ENCODE measurements at places on chromosomes 1 and 21.

- peak; percentile 85 for DNase-seq
These were observed 289.7 kb downstream of the HHAT start for GRCh38 chr1:210618369-210618768.

GRCh38 chr1:29471487-29472313 lies 235.4 kb downstream of the PTPRU start:
- no peak for DNase-seq

- no peak for DNase-seq
These were observed 66.8 kb downstream of the SLX9 start for GRCh38 chr21:45006536-45007095.

DNA sequence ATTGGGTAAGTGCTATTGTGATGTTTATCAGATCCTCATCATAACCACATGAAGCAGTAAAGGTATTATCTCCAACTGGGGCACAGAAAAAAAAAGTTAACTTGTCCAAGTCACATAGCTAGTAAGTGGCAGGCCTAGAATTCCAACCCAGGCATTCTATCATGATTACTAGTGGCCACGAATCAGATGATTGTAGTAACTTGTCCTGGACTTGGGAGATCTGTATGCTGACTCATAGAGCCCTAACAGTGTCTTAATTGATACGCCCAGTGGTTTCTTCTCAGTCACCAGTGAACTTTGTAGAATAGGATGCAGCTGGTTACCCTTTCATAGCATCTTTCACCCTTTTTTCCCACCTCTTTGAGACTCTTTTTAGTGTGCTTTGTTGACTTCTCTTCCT lies 91.1 kb upstream of the UBE2U start:
- no peak for DNase-seq

- DNase-seq: no peak
These were observed 77.5 kb downstream of the MAST2 start for GRCh38 chr1:45880930-45881329.

DNA sequence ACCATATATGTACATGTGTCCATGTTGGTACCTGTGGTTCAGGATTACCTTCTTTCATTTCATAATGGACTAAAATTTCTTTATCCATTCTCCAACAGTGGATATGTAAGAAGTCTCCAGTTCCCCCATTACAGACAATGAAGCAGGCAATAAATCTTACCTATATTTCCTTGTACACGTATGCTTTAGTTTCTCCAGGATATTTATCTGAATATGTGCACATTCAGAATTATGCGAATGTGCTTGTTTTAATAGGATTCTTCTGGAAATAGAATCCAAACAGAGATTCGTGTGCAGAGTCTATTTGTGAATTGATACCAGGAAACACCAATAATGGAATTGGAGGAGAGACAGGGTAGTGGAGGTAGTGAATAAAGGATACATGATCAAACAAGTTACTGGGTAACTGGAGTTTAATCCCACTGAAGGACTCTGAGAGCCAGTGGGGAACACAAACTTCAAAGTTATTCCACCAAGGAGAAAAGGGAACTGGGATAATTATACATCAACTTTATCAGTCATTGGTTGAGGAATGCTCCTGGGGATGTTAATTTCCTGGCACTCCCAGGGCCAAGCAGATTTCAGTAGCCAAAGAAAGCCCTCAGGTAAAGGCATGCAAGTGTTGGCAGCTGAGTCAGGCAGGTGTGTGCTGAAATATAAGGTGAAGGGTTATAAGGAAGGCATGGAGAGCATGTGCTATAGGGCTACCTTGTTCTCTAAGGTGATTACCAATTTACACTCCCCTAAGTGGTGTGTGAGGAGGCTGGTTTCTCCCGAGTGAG lies 374.9 kb upstream of the PBX1 start:
- DNase-seq: no peak

DNA sequence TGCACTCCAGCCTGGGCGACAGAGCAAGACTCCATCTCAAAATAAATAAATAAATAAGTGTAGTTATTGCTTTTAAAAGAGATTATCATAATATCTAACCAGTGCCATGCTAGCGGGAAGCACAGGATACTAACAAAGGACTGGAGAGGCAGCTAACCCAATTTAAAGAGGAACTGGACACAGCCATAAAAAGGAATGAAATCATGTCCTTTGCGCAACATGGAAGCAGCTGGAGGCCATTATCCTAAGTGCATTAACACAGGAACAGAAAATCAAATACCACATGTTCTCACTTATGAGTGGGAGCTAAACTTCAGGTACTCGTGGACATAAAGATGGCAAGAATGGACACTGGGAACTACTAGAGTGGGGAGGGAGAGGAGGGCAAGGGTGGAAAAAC lies 54.9 kb downstream of the TM2D1 start:
- DNase-seq: no peak

GRCh38 chr21:38524168-38525153 lies 26.2 kb upstream of the ERG start:
- no peak for DNase-seq

- no peak for DNase-seq
These were observed 177.1 kb upstream of the EDN2 start for GRCh38 chr1:41661428-41662060.

DNA sequence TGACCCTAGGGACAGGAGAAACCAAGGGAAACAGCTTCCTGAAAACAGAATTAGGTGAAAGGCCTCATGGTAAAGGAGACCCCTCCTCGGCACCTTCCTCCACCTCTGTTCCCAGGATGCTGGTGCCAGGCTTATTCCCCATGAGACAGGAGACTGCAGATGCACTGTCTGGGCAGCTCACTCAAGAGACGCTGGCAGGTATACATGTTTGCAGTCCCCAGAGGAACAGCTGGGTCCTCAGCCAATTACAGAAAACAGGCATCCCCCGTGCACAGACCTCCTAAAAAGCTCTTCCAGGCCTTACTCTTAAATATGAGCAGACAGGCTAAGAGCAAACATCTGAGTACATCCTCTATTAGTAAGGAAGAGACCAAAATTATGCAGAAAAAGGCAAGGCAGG lies 6.5 kb downstream of the CCSAP start:
- DNase-seq: peak; percentile 63

DNA sequence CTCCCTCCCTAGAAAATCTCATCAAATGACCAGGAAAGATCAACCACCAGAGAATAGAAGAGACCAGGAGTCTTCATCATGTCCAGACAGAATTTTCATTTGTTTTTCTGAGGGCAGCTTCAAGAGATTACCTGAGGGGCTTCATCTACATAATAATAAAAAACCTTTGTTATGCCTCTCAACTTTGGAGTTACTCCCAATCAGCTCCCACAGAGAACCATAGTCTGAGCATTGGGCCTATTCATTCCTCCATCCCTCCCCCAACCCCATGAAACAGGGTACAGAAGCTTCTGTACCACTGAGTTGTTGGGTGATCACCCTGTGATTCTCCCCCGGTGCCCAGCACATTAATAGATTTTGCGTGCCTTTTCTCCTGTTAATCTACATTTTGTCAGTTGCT lies 53.3 kb upstream of the PRRC2C start:
- no peak for DNase-seq

GRCh38 chr1:3557366-3557765 lies 53.9 kb downstream of the MEGF6 start:
- no peak for DNase-seq

GRCh38 chr1:228339059-228339704 lies 67.5 kb downstream of the TRIM11 start:
- no peak for DNase-seq

DNA sequence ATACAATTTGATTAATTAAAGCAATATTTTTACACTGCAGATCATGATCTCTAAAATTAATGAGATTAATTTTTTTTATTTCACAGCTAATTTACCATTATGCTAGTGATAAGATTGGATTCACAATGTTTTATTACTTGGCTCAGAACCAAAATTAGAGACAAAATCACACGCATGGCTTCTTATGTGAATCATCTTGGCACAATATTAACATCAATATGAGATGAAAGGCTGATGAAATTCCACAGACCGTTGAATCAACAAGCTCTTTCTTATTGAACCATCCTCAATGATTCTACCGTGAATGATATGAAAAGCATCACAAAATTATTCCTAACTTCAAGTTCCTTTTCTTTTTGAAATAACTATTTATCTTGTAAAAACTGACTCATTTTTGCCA lies 544.9 kb downstream of the KCNT2 start:
- peak; percentile 33 for DNase-seq

GRCh38 chr1:244680667-244681066 lies 27.7 kb downstream of the DESI2 start:
- no peak for DNase-seq

GRCh38 chr1:154931940-154932487 lies 4.5 kb downstream of the PMVK start:
- no peak for DNase-seq

DNA sequence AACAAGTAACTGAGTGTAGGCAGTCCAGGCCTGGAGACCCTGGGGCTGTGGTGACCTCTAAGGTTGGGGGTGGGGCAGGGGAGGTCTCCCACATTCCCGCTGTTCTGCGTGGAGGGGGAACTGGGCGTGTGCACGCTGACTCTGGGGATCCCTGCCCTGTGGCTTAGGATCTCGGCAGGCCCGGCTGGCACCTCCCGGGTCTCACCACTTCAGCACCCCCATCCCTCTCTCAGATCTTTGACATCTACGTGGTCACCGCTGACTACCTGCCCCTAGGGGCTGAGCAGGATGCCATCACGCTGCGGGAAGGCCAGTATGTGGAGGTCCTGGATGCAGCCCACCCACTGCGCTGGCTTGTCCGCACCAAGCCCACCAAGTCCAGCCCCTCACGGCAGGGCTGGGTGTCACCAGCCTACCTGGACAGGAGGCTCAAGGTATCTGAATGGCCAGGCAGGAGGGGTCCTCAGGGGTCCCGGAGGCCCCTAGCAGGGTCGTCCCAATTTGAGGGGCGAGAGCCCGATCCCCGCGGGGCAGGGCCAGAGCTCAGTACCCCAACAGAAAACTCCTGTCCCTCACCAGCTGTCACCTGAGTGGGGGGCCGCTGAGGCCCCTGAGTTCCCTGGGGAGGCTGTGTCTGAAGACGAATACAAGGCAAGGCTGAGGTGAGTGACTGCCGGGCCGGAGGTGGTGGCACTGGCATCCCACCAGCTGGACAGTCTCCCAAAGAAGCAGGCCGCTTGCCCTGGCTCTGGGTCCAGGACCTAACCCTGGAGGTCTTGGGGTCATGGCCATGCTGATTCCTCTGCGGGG lies 68.7 kb downstream of the TRIM11 start:
- DNase-seq: no peak

- no peak for DNase-seq
These were observed 33.4 kb upstream of the TENT5B start for GRCh38 chr1:27045973-27046558.

DNA sequence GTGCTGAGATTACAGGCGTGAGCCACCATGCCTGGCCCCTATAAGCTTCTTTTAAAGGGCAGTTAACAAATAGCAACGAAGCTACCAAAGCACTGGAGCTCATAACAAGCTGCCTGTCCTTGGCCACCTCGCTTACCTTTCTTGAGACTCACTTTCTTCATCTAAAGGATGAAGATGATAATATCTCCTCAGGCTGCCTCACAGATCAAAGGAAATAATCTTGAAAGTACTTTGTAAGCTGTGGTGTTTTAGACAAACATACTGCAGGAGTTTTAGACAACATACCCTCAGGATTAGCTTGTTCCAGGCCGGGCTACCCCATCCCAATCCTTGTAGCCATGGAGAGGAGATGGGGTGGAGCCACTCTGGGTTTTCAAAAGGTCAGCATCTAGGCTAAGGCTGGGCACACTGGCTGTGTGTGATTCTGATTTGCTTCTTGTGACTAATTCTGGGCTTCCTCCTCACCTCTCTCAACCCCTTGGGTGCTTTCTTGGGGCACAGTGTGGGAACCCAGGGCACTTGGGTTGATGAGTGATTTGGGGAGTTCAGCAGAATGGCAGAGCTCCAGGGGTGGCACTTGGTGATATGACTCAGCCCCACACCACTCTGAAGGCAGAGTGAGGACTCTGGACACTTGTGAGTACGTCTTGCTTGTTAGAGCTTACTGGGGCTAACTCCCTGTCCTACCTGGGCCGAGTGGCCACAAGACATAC lies 5.2 kb downstream of the GPR25 start:
- no peak for DNase-seq
